Epithelial cell of esophagus (primary cell): ENCODE measurements at places on chromosomes 6 and 20.

GRCh38 chr20:32362901-32363364, 4.8 kb downstream of the ASXL1 start:
- no peak for DNase-seq

DNA sequence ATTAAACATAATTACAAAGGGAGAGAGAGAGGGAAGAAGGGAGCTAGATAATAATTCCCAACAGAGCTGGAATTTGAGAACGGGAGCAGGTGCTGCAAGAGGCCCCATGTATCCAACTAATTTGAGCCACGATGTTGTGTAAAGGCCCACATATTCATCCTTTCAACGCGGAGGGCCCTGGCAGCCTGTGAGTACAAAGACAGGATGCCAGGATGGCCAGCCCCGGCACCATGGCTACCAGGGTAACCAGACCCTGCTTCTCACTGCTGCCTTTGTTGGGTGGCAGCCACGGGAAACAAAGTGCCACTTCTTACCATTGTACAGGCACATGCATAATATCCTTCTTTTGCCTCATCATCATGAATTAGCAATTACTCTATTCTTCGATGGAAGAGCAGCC, 492.0 kb upstream of the NRSN1 start:
- DNase-seq, result no peak

DNA sequence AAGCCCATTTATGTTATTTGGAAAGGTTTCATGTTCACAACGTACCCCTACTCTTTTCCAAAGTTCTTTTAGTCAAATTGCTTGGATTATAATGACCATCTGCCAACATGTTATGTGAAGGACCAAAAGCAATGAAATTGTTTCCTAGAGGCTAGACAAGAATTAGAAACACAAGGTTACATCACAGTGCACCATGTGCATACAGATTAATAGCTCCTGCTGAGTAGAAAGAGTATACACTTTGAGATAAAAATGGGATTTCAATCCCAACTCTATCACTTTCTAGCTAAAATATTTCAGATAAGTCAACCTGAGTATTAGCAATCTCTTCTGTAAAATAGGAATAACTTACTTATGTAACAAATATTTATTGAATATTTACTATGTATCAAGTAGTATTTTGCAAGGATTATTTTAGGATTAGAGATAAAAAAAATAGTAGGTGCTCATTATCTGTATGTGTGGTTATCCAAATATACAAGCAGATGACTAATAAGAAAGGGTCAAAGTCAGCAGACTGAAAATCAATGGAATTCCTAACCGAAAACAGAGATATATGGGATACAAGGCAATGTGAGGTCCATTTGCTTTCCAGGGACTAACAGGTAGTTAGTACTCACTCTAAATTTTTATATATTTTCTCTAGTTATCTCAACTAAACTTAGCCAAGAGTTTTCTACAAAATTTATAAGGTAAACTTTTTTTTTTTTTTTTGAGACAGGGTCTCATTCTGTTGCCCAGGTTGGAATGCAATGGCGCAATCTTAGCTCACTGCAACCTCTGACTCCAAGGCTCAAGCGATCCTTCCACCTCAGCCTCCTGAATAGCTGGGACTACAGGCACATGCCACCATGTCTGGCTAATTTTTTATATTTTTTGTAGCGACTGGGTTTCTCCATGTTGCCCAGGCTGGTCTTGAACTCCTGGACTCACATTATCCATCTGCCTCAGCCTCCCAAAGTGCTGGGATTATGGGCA, 127.7 kb downstream of the PDSS2 start:
- no peak for DNase-seq

DNA sequence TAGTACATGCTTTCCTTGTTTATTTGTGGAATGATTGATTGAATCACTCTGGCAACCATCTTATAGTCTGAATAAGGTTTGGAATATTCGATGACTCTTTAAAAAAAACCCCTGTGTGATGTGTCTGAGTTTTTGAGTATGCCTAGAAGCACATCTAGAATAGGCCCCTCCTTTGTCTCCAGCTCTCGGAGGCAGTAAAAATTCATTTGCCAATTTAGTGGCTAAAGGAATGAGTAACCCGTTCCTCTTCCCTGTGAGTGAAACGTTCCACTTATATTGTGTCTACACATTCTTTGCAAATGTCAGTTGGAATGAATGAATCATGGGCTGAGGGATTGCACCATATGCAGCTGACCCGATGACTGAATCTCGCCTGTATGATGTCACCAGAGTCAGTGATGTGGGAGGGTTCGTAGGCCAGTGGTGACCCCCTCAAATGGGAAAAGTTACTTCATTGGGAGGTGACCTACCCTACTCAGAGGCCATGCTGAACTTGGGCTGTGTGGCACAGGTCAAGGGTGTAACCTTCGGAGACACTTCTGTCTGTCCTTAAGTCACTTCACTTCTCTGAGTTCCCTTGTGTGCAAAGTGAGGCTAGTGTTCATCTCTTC, 21.6 kb downstream of the MOCS3 start:
- DNase-seq, result peak; percentile 98

GRCh38 chr6:139642346-139642745, 267.9 kb upstream of the CITED2 start:
- DNase-seq, result no peak

- no peak for DNase-seq
Observed at GRCh38 chr6:149001422-149001821, 254.6 kb downstream of the UST start.

DNA sequence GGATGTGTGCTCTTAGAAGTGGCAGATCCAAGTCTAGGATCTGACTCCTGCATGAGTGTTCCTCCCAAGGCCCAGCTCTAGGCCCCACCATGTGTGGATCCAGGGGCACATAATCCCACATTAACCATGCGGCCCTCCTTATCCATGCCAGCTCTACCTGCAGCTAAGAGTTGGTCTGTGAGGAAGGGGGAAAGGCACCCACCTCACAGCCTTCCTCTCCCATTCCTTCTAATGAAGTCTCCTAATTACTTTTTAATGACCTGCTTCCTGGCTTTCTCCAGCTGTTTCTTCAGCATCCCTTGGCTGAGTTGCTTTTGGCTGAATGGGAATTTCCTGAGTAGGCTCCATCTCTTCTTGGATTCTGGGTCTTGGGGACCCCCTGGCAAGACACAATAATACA, 52.2 kb downstream of the NPEPL1 start:
- DNase-seq, result no peak

- DNase-seq, result no peak
Observed at GRCh38 chr20:11687546-11688292, 230.0 kb upstream of the BTBD3 start.

DNA sequence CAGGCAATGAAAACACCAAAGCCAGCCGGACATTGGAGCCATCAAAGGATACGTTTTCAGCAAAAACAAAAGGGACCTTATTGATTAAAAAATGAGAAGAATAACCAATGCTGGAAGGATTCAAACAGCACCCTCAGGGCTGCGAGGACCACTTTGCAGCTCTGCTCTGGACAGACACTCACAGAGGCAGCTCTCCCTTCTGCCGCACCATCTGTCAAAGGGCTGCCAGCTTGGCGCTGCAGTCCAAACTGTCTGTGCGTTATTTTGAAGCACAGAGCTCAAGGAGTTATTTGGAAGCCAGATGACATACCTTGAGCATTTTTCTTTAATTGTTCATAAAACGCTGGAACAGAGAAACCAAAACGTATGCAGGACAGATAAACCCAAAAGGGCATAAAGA, 85.2 kb downstream of the KIF16B start:
- no peak for DNase-seq

DNA sequence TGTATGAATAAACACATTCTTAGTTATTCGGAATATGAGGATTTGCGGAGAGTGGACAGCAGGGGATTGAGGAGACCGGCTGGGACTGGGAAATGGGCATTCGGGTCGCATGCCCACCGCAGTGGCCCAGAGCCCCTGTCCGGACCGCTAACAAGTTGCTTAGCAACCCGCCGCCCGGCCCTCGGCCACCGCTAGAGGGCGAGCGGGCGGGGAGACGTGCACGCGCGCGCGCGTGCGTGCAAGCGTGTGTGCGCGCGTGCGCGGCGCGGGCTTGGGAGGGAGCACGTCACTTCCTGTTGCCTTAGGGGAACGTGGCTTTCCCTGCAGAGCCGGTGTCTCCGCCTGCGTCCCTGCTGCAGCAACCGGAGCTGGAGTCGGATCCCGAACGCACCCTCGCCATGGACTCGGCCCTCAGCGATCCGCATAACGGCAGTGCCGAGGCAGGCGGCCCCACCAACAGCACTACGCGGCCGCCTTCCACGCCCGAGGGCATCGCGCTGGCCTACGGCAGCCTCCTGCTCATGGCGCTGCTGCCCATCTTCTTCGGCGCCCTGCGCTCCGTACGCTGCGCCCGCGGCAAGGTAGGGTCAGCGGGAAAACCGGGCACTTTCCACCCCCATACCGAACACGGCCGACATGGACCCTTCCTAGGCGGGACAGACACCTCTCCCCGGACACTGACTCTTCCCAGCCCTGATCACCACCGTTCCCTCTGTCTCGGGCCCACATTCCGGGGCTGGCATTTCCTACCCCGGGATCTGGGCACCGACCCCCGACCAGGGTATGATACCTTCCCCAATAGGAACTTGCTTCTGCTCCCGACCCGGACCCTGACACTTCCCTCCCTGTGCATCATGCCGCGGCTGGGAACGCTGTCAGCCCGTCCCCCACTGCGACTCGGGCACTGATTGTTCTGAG, at the start of gene HM13:
TSS of gene HM13 (plus strand) at position 289 of the 918 bp plus-strand sequence. CDS start at position 399, 110 bp downstream.
- peak; percentile 96 for DNase-seq

GRCh38 chr6:164185471-164185871, 771.0 kb downstream of the QKI start:
- no peak for DNase-seq

- DNase-seq, result peak; percentile 64
Observed at GRCh38 chr6:31063906-31064435, 48.4 kb downstream of the C6orf15 start.

- no peak for DNase-seq
Observed at GRCh38 chr6:6752129-6752528, 163.6 kb downstream of the LY86 start.

- no peak for DNase-seq
Observed at GRCh38 chr20:61492065-61492464, 240.0 kb downstream of the CDH4 start.

GRCh38 chr6:14393910-14394309, 276.3 kb downstream of the CD83 start:
- no peak for DNase-seq

GRCh38 chr6:27544612-27545260, 71.8 kb upstream of the ZNF184 start:
- no peak for DNase-seq

- peak; percentile 24 for DNase-seq
Observed at GRCh38 chr6:14454473-14454775, 336.9 kb downstream of the CD83 start.
